GM19239 (cell line): ENCODE measurements at places on chromosomes 4 and X.

GRCh38 chr4:142352712-142353111 is 493.4 kb downstream of the INPP4B start:
- no peak for DNase-seq

GRCh38 chr4:77100234-77100633 is 24.4 kb upstream of the CCNI start:
- DNase-seq, result no peak

DNA sequence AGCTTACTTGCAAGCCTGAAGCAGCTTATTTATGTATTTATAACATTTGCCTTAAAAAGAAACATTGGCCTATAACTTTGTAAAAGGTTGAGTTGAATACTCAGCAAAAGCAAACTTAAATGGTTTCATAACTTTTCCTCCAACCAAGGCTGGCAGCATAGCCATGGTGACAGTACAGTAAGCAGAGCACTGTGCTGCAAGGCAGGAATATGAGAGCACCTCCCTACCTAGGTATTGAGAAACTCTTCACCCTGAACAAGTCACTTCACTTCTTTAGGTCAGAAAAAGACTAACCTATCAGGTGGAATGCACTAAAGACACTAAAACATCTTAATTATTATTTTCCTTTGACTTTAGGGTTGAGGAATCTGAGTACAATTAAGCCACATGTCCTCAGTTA is 63.9 kb upstream of the GYPA start:
- DNase-seq, result no peak

DNA sequence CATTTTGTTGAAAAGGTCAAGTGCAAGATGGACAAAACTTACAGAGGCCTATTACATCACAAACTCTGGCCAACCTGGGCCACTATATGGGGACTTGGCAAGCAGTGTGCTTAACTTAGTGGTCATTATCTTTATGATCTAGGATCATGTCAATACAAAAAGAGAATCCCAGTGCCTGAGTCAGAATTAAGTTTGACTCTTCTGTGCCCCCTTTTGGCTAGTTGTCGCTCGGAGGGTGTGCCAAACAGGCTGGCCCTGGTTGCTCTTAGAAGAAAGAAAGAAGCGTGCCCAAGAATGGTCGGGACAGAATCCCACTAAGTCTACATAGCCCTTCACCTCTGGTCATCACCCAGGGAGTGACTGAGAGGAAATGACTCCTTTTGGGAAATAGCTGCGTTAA is 100.1 kb downstream of the EIF4E start:
- DNase-seq, result no peak

DNA sequence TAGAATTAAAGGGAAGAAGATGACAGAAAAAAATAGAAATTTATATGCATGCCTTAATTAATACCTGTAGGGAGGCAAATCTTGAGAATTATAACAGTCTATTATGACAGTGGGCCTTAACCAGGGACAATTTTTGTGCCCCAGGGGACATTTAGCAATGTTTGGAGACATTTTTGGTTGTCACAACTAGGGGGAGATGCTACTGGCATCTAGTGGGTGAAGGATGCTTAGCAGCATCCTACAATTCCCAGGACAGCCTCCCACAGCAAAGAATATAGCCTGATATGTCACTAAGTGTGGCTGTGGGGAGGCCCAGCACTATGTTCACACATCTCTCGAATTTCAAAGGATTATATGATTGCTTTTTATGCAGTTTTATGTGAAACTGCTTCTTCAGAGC is 10.5 kb downstream of the GPR82 start:
- DNase-seq, result no peak

GRCh38 chr4:99293357-99293756 is 2.6 kb upstream of the ADH1A start:
- DNase-seq, result no peak

DNA sequence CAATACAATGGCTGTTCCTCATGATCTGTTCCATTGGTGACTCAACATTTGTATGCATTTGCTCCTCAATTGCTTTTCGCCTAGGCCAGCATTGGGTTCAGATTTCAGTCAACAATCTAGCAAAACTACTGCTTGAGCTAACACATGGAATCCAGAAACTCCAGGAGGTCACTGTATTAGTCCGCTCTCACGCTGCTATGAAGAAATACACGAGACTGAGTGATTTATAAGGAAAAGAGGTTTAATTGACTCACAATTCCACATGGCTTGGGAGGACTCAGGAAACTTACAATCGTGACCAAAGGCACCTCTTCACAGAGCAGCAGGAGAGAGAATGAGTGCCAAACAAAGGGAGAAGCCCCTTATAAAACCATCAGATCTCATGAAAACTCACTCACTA is 67.1 kb downstream of the RXFP1 start:
- no peak for DNase-seq

DNA sequence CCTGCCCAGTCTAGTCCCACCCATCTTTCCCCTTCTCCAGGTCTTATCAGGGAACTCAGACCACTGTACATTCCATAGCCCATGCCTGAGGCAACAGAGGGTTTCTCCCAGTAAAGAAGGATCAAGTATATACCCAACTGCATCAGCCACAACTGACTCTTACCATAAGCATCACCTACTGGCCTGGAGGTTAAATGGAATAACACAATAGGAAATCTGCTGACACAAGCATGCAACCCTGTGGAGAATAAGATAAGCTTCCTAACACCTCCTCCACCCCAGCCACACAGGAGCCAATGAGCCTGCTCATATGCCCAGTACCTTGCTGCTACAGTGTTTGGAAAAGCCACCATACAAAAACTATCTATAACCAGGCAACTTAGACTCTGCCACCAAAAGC is 34.6 kb upstream of the PLK4 start:
- DNase-seq, result no peak

GRCh38 chrX:119235051-119235511 is 1.0 kb upstream of the PGRMC1 start:
- DNase-seq, result no peak

- DNase-seq, result no peak
Observed at GRCh38 chrX:100658941-100659381, 15.0 kb downstream of the SRPX2 start.

GRCh38 chr4:143538979-143539669 is 25.6 kb downstream of the SMARCA5 start:
- no peak for DNase-seq

DNA sequence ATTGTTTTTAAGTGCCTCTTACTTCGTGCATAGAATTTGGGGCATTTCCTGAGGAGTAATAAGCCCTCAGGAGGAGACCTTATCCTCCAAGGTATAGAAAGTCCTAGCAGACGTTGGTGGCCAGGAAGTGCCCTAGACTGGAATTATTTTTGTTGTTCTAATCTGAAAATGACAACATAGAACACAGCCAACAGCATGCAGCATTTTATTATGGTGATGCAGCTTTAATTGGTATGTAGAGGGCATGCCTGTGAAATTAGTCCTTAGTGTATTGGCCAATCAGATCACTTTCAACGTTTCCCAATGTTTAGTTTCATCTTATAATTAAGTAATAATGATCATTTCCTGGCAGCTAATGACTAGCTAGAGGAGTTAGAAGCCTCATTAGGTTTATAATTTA is 199.2 kb downstream of the SHROOM3 start:
- no peak for DNase-seq

DNA sequence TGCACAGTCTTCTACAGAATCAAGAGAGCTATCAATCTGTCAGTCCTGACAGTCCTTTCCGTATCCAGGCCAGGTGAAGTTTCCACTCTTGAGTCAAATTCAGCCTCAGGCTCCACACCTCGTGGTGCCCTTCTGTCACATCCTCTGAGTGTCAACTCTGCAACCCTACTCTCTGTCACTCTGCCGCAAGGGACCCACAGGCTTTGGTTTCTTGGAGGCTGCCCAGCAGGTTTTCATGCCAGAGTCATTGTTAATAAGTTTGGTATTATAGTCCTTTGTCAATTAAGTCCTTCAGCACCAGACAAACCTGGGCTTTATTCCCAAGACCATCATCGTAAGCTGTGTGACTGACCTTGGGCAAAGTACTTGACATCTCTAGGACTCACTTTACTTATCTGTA is 83.4 kb upstream of the KLHL13 start:
- no peak for DNase-seq

DNA sequence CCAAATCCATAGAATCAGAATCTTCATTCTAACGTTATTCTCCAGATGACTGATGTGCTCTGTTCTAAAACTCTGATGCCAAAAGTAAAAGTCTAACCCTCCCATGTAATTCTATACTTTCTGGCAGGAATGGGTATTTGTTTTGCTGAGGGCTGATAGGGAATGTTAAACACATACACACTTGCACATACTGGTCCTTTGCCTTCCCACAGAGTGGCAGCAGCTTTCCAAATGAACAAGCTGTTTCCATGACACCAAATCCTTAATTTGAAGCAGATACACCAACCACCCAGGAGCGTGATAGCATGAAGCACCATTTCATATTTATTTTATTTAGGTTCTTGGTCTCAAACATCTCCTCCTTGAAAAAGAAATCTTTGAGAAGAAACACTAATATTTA is 155.5 kb upstream of the PRDX4 start:
- DNase-seq, result no peak

DNA sequence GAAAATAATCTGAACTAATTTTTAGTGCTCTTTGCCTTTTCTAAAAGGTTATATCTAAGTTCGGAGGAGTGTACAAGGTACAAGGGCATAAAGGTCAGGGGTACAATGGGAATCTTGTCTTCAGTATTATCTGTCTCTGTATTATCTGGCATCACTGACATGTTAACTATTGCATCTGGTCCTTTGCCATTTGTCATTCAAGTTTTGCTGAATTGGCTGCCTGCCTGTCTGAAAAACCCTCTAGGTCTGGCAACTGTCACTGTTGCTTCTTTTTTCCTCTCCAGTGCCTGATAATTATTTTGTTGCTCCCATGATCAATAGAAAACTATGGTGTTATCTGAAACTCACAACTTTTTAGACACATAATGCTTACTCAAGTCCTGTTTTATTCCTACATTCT is 112.5 kb upstream of the STK26 start:
- DNase-seq, result no peak

DNA sequence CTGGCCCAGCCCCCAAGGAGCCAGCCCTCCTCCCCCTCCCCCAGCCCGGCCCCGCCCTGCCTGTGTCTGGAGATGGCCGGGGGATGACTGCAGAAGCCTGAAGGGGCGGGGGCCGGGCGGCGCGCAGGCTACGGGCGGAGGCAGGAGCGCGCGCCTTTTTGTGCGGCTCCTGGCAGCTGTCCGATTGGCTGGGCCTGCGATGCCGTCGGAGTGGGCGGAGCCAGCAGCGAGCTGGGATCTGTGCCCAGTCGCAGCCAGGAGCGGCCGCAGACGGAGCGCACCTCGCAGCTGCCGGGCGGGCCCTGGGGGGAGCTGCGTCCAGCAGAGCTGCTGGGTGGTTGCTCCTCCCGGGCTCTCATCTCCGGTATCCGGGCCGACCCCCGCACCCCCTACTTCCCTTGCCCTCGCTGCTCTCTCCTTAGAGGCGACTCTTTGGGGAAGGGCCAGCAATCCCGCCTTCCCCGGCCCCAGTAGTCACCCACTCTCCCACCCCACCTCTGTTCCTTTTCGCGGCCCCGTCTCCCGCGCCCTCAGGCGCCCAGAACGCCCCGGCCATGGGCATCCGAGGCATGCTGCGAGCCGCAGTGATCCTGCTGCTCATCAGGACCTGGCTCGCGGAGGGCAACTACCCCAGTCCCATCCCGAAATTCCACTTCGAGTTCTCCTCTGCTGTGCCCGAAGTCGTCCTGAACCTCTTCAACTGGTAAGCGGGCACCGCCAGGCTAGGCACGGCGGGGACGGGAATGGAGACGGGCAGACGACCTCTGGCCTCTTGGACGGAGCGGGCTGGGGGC is at the start of gene GABRQ:
GABRQ (plus strand) TSS at position 247 of the 794 bp plus-strand sequence; CDS start at position 555, 308 bp downstream.
- DNase-seq, result no peak

DNA sequence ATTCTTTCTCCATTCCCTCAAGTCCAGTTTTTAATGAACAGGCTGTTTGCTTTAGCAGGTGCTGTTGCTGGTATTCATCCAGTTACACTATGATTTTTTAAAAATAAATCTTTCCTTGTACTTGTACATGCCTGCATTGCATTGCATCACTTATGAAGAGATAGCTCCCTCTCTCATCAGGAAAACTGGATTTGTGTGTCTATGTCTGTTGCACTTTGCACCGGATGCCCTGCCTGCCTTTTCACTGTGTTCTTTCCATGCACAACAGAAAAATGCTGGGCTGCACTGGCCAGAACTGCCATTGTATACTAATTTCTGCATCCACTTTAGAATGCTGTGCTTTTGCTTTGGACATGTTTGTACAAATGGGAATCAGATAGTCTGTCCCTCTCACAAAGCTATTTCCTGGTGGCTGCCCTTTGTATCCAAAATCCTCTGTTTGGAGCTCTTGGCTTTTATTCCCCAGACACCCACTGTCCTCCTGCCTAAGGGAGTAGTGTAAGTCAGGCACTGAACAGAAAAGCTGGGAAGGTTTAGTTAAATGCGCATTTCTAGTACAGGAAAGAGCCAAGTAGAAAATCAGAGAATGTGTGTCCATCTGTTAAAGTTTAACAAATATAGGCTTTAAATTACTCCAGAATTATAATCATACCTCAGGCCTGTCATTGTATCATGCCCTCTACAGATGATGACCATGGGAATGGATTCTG is 119.1 kb downstream of the MBNL3 start:
- no peak for DNase-seq
